Stimulated activated CD4-positive, alpha-beta T cell treated with anti-CD3 and anti-CD28 coated beads, TNF-alpha, amount 100 ng/mL, for 48 hours (primary cell): ENCODE measurements at places on chromosomes 16 and 17.

GRCh38 chr17:38970128-38970527 is 2.9 kb upstream of the FBXO47 start:
- no peak for DNase-seq

DNA sequence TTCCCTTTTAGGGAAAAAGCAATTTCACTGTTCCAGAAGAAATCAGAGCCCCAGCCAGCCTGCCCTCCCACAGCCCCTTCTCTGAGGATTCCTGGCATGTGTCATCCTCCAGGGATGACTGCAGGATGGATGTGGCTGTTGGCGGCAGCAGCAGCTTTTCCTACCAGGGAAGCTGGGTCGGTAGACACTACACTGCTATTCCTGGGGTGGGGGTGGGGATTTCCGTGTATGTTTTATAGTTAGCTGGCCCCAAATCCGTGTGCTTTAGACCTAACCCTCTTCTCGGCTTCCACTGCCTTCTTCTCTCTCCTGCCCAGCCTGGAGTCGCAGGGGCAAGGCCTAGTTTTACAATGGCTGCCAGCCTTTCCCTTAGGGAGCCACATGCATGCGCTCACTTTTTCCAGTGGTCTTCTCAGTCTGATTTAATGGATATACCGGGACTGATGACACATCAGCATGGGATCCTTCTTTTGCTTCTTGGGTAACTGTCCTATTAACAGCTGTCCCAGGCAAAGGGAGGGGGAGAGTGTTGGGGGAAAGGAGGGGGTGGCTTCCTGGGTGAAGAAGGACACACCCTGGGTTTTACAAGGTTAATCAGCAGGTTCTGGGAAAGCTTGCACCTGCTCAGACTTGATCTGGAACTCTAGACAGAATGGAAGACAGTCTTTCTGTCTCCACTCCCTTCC is 2.7 kb upstream of the NFE2L1 start:
- no peak for DNase-seq

GRCh38 chr16:22814711-22815105 is 746 bp downstream of the HS3ST2 start:
- DNase-seq: no peak

DNA sequence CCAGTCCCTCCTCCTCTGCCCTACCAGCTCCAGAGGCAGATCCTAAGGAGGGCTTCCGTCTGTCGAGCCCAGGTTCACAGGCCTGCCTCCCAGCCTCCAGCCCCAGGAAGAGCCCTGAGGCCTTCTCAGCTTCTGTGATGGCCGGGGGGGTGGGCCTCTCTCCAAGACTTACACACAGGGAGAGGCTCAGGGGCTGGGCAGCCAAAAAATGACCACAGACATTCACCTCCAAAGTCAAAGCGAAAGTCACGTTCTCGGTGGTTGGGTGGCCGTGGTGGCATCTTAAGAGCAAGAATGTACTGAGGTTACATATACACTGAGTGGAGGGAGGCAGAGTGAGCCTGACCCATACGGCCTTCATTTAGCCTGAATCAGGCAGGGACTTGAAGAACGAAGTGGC is 119.1 kb downstream of the CCDC182 start:
- no peak for DNase-seq

GRCh38 chr16:84686707-84687298 is 13.0 kb upstream of the USP10 start:
- no peak for DNase-seq
